Putamen (tissue), 1 donor: ENCODE measurements at places on chromosomes 12 and 14.

GRCh38 chr12:132144810-132145168, 532 bp downstream of the NOC4L start:
- no peak for DNase-seq

DNA sequence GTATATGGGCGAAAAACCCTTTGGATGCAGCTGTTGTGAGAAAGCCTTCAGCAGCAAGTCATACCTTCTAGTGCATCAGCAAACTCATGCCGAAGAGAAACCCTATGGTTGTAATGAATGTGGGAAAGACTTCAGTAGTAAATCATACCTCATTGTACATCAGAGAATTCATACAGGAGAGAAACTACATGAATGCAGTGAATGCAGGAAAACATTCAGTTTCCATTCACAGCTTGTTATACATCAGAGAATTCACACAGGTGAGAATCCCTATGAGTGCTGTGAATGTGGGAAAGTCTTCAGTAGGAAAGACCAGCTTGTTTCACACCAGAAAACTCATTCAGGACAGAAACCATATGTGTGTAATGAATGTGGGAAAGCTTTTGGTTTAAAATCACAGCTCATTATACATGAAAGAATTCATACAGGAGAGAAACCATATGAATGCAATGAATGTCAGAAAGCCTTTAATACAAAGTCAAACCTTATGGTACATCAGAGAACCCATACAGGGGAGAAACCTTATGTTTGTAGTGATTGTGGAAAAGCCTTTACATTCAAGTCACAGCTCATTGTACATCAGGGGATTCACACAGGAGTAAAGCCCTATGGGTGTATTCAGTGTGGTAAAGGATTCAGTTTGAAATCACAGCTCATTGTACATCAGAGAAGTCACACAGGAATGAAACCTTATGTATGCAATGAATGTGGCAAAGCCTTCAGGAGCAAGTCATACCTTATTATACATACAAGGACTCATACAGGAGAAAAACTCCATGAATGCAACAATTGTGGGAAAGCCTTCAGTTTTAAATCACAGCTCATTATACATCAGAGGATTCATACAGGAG, 21.4 kb downstream of the ZNF268 start:
- no peak for DNase-seq

GRCh38 chr12:131189781-131190180, 236.1 kb downstream of the ADGRD1 start:
- DNase-seq = no peak

- no peak for DNase-seq
Observed at GRCh38 chr14:68285421-68286179, 466.0 kb downstream of the RAD51B start.
